ENCODE measurements at places on chromosomes 3 and 15.

GRCh38 chr3:16399473-16399872 lies 114.0 kb downstream of the RFTN1 start:
- DNase-seq: no peak

- no peak for DNase-seq
Observed at GRCh38 chr3:104672331-104672730, 694.4 kb upstream of the ALCAM start.

- no peak for DNase-seq
Observed at GRCh38 chr3:79278681-79279080, 489.1 kb downstream of the ROBO1 start.

DNA sequence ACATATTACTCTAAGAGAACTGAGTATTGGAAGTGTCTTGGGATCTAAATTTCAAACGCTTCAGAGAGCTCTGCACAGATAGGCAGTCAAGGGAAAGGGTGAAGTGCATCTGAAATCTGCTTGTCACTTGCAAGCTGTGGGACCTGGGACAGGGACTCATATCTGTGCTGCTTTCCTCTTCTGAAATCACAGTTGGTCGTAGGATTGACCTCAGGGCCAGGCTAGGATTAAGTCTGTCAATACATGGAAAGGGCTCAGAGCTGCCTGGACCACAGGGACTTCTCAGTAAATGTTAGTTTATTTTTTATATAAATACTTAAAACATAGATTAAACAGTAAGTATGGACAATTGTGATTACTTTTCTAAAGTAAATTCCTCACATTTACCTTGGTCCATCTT lies 74.7 kb upstream of the CMTM7 start:
- DNase-seq: no peak

DNA sequence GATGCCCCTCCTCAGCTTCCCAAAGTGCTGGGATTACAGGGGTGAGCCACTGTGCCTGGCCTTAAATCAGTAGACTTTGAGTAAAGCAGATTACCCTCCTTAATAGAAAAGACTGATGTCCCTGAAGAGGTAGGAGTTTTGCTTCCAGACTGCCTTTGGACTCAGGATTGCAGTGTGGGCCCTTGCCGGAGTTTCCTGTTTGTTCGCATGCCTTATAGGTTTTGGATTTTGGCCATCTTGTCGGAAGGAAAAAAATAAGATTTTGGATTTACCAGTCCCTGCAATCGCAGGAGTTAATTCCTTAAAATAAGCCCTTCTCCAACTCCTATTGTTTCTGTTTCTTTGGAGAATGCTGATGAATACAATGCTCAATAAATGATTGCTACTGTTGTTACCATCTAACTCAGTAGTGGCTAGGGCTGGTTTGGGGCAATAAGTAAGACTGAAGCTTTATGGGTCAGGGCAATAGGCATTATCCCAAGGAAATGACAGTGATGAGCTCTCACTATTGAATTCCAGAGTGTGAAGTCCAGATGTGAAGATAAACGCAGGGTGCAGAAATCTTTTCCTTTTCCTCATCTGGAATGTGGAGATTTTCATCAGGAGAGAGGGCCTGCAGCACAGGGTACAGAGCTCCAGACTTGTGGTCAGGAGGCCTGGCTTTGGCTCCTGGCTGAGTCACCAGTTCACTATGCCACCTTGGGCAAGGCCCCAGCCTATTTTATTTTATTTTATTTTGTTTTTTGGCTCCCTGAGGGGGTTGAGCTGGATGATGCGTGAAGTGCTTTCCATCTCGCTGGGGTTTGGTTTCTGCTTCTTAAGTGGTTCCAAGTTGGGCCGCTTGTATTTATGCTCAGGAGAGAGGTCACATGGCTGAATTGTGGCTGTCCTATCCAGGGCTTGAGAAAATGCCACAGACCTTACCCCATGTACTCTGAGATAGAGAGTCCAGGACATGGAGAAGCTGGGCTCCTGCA lies 25.3 kb downstream of the FOXL2 start:
- DNase-seq: no peak

GRCh38 chr3:54671511-54671910 lies 256.3 kb downstream of the LRTM1 start:
- no peak for DNase-seq

DNA sequence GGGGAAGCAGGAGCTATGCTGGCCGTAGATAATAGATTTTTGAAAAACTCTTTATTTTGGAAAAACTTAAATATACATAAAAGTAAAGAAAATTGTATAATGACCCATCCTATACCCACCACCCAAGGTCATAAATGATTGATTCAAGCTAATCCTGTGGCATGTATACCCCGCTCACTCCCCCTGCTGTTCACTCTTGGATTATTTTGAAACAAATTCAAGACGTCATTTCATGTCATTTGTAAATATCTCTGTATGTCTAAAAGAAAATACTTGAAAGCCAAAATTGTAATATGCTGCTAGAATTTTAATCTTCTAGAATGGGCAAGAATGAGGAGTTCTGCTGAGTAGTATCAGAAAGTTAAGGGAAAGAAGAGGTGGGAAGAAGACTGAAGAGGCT lies 241.7 kb downstream of the FEZF2 start:
- DNase-seq: peak; percentile 24

DNA sequence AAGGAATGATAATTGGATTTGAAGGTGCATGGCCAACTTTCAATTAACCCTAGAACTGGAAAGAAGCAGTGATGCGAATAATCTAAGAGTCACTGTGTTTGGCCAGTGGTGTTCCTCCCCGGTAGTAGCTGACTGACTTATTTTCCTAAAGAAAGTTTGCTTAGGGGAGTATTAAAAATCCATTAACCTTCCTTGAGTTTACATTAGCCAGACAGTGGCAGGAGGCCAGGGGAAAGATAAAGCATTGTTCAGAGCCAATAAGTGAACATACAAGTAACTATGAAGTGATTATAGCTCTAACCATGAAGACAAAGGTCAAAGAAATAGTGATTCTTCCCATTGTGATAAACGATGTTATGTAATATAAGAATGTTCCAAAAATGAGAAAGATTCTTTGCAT lies 8.9 kb upstream of the TMEM202 start:
- DNase-seq: no peak

DNA sequence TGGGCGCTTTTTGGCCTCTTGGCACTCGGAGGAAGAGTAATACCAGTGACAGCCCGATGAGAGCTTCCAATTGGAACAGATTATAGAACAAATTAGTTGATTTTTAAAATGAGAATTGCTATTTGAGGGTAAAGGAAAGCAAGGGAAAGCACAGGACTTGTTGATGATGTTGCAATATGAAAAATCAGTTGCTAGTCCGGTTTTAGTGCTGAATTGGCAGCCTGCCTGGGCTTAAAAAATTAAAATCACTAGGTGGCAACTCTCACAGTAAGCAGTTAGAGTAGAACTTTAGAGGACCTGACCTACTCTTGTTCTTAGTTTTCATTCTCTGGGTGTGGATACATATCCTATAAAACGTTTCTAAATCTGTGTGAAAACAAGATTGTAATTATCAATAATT lies 2.1 kb upstream of the SCAANT1 start:
- no peak for DNase-seq

- no peak for DNase-seq
Observed at GRCh38 chr3:32216172-32216783, 22.2 kb upstream of the CMTM8 start.

DNA sequence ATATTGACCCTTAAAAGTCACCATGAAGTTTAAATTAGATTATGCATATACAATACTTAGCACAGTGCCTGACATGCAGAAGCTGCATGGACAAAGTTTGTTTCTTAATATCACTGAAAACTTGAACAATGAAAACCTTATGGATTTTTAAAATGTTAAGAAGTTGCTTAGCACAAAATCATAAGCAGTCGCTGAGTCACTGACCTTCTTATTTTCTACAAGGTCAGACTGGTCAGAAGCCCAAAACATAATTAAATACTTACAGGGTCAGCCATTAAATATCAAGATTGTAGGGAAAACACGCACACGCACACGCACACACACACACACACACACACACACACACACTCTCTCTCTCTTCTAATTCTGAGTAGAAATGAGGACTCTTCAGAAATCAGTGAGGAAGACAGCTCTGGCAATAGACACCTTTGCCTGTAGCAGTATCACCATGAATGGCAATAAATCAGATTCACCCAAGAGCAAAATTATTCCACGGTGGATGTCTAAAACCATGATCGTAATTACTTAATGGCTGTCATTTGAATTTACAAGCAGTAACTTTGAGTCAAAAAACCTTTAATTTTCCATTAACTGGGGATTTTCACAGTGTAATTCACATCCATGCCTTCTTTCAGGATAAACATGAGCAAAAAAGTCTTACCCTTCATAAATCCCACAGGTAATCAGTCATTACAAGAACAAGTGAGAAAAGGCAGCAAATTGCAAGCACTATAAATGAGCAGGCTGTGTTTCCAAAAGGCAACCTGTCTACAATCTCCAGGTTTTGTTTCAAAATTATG lies 147.5 kb downstream of the OSBPL10 start:
- DNase-seq: no peak

GRCh38 chr3:60269377-60269776 lies 981.9 kb downstream of the FHIT start:
- DNase-seq: no peak

GRCh38 chr3:9581742-9582141 lies 28.1 kb upstream of the LHFPL4 start:
- DNase-seq: no peak

GRCh38 chr3:134938029-134938525 lies 143.0 kb downstream of the EPHB1 start:
- DNase-seq: no peak

DNA sequence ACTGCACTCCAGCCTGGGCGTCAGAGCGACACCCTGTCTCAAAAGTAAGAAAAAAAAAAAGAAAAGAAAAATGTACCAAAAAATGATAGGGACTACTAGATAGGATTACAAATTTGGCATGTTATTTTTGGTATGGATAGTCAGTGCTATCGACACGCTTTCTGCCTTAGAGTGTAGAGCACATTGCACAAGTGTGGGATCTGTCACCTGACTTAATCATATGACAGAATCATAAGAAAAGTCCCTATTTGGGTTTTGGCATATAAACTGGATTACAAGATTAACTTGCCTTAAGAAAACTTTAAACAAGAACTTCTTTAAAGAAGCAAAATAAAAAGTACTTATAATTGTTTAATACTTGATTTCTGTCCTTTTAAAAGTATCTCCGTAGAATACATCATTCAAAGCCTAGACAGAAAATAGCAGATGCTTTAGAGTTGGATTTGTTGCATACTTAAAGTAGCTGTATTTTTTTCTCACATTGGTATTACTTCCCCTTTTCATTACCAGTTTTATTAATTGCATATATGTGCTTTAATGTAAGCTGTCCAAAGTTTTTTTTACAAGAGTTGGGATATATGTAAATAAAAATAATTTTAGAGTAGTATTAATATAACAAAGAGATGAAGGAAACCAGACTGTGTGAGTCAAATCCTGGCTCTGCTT lies 7.8 kb downstream of the ATP6V1A start:
- DNase-seq: peak; percentile 26

DNA sequence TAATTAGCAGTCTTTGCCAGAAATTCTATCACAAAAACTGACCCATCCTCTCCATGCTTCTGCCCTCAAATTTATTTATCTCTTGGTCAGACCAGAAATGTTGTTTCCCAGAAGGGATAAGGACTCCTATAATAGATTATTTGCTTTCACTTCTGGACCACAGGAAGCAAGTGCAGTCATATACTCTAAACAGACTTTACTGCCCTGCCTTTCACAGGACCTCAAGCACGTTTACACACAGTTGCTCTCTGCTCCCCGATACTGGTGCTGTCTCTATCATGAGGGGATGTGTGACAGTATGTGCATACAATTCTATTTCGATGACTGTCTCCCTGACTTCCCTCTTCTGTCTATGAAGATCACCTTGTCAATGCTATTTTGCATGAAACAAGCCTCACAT lies 205.5 kb upstream of the TGFBR2 start:
- DNase-seq: no peak

DNA sequence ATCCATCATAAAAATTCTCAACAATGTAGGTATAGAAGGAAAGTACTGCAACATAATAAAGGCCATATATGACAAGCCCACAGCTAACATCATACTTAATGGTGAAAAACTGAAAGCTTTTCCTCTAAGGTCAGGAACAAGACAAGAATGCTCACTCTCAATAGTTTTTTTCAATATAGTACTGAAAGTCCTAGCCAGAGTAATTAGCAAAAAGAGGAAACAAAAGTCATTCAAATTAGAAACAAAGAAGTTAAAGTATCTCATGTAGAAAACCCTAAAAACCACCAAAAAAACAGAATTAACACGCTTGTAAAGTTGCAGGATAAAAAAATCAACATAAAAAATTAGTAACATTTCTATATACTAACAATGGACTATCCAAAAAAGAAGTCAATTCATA lies 61.8 kb downstream of the MYH15 start:
- peak; percentile 11 for DNase-seq

- no peak for DNase-seq
Observed at GRCh38 chr3:176961916-176962315, 235.4 kb downstream of the TBL1XR1 start.

DNA sequence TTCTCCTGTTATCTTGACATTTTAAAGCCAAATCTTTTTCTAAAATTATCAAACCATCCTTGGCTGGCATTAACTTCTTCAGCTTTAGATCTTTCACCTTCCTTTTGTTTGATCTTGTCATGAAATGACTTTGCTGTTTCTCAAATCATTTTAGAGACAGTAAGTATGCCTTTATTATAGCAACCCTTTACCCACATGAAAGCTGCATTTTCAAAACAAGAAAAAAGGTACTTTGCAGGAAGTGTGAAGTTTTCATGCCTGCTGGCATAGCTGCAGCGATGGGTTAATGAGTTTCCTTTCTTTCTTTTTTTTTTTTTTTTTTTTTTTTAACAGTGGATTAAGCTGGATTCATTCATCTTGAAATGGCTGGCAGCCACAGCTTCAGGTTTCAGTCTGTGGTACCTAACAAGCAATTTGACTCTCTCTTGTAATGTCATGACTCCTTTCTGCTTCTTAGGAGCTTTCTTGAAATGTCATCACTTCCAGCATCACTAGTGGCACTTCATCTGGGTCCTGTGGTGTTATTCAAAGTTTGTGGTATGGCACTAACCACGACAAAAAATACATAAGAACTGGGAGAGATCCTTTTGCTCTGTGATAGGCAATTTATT lies 18.8 kb downstream of the SLC25A26 start:
- DNase-seq: no peak

DNA sequence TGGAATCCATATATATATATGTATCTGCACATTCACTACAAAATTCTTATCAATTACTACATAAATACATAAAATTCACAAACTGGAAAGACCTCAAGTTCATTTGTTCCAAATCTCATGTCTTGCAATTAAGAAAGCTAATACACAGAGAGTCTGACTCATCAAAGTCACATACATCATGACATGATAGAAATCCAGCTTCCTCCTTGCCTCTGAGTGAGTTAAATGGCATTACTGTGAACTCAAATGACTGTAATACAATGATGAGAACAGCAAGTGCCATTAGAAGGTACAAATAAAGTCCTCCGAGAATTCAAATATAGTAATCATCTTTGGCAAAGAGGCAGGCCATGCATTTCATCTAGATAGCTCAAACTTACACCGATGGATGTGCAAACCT lies 55.1 kb upstream of the AGTR1 start:
- DNase-seq: peak; percentile 27

GRCh38 chr3:12221663-12222062 lies 63.0 kb upstream of the TIMP4 start:
- no peak for DNase-seq

All from Kasumi-1 (cell line).